ENCODE measurements at places on chromosomes 7 and 10.

- DNase-seq, result no peak
Observed at GRCh38 chr7:131606346-131607290, 50.2 kb upstream of the PODXL start.

- DNase-seq, result no peak
Observed at GRCh38 chr10:122293961-122294380, 22.9 kb downstream of the BTBD16 start.

DNA sequence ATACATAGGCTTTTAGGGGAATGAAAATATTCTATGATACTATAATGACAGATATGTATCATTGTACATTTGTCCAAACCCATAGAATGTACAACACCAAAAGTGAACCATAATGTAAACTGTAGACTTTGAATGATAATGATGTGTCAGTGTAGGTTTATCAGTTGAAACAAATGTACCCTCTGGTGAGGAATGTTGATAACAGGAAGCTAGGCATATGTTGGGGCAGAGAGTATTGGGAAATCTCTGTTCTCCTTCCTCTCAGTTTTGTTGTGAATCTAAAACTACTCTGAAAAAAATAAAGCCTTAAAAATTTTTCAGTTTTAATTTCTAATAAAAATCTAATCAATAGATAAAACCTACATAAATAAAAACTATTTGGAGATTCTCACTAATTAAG, 36.9 kb downstream of the C1GALT1 start:
- no peak for DNase-seq

DNA sequence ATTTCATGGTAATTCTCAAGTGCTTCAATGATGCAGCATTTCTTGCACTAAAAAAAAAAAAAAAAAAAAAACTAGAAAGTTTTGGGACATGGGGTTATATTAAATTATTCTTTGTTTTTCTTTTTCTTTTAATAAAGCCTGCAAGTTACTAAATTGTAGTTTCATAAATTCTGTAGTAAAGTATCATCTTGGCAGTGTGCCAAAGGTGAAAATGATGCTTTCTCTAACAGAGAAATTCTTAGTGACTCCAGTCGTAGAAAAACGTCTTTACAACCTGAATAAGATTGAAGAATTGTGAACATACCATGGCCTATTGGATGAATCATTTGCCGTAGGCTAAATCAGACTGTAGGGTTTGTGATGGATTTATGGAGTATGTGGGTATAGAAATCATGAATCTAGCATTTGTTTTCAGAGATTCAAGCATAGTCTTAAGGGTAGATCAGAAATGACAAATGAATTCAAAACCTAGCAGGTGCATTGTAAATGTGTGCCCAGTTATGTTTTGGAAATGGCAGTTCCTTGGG, 27.1 kb downstream of the RBM17 start:
- no peak for DNase-seq

DNA sequence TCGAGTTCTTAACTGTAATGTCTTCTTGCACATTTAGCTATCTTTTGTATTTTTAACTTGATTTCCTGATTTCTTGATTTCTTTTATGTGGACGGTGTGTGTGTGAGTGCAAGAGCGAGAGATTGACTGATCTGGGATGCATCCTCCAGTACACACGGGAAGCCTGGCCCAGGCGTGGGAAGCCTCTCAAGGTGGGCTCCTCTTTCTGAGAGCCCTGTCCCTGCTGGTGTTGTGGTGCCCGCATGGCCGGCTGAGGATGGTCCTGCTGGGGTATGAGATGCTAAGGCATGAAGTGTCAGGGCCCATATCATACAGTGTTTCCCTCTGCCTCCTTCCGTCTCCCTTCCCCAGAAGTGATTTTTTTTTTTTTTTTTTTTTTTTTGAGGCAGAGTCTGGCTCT, 130.8 kb upstream of the TCERG1L start:
- DNase-seq, result no peak

Data from OCI-LY7 (cell line).